ENCODE measurements at places on chromosomes 13 and 19. TPM values are rescaled to one million over a fixed set of nuclear protein-coding genes. Genes with fewer than 3 reads are reported as not detected.

DNA sequence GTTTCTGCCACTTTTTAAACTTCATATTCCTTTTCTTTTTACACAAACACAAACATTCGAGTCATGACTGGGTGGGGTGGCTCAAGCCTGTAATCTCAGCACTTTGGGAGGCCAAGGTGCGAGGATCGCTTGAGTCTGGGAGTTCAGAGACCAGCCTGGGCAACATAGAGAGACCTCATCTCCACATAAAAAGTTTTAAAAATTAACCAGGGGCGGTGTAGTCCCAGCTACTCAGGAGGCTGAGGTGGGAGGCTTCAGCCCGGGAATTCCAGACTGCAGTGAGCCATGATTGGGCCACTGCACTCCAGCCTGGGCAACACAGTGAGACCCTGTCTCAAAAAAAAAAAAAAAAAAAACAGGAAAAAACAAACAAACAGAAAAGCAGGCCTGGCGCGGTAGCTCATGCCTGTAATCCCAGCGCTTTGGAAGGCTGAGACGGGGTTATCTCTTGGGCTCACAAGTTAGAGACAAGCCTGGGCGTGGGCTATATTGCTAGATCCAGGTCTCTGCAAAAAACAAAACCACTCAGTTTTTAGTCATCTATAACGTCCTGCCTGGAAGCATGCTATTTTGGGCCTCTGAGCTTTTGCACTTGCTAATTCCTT lies 583 bp upstream of the BAX start:
- DNase-seq: no peak

GRCh38 chr13:112244061-112244460 lies 132.1 kb upstream of the SPACA7 start:
- DNase-seq: no peak

DNA sequence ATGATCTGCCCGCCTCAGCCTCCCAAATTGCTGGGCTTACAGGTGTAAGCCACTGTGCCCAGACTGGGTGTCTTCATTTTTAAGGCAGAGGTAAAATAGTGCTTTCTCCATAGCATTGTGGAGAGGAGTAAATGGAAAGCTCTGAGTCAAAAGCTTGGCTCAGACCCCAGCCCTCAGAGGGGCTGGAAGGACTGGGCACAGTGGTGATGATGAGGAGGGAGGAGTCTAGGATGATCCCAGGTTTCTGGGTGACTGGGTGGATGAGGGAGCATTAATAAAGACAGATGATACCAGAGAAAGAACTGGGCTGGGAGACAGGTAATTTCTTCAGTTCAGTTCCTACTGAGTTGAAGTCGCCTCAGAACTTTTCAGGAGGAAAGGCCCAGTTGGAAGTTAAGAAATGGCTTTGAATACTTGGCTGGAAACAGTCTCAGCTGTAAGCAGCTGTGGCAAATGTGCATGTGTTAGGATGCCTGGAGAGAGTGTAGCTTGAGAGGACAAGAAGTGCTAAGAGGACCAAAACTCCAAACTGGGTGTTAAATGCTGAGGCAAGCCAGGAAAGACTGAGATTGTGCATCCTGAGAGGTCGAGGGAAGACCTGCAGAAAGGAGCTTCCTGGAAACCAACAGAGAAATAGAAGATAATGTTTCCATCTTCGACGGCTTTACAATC lies 37.1 kb upstream of the MEDAG start:
- DNase-seq: no peak

DNA sequence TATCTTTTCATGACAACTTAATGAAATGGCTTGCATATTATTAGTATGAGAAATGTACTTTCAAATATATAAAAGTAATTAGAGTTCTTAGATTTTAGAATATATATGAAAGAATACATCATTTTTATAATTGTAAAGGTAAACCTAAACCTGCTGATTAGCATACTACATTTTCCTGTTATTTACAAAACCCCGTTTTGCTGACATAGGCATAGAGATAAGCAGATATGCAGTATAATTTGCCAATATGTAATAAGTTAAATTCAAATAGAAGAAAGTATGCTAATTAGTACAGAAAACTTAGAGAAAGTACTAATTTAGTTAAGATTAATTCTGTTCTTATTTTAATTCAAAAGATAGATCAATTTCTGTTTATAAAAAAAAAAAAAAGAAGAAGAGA lies 21.5 kb downstream of the MAB21L1 start:
- no peak for DNase-seq

GRCh38 chr13:40494946-40495620 lies 171.4 kb downstream of the FOXO1 start:
- no peak for DNase-seq

DNA sequence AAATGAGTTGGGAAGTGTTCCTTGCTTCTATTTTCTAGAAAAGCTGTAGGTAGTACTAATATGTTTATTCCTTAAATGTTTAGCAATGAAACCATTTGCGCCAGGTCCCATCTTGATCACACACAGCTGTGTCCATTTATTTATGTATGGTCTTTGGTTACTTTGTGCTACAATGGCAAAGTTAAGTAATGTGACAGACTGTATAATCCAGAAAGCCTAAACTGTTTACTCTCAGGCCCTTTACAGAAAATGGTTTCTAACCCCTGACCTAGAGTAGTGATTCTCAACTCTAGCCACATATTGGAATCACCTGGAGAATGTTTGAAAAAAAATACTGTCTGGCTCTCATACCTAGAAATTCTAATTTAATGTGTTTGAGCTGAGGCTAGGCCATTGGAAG lies 21.3 kb downstream of the SLC46A3 start:
- no peak for DNase-seq

GRCh38 chr19:44732235-44733014 lies 16.1 kb upstream of the BCL3 start:
- DNase-seq: no peak

DNA sequence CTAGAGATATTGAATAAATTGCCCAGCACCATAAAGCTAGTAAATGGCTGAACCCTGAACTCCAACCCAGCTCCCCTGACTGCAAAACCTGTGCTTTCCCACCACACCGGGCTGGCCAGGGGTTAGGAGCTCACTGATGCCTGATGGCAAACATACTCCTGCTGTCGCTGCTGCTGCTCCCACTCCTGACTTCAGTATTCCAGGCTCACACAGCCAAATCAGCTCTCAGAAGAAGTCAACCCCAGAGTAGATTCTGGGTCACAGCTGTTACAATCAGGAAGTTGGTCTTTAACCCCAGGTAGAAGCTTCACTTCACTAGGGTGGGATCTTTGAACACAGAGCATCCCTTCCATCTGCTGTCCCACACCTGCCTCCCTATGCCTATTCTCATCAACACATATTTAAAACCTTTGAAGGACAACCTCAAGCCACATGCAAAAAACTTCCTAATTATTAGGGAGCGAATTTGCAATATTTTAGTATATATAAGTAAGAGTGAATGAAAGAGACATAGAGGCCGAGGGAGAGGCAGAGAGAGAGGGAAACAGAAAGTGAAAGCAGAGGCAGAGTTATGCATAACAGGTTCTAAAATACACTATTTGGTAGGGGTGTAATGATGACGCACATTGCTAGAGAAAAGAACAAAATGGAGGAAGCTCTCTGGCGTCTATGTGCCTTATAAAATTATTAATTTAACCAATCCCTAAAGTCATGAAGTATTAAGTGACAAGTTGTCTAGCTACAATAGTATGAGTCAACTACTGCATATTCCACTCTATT lies 99.4 kb upstream of the SERP2 start:
- DNase-seq: no peak

- no peak for DNase-seq
These were observed 263 bp downstream of the RHPN2 start for GRCh38 chr19:33064458-33064791.

DNA sequence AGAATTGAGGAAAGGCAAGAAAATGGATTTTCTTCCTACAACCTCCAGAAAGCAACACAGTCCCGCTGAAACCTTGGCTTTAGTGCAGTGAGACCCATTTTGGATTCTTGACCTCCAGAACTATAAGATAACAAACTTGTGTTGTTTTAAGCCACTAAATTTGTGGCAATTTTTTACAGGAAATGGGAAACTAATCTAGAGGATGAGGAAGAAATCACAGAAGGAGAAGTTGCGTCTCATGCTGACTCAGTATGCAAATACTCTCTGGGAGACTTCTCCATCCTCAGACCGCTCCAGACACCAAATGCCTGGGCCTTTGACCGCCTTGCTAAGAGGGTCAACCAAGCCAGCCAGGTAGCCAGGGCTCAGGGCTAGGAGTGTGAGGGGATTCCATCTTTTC lies 13.1 kb upstream of the CEACAM16 start:
- no peak for DNase-seq

DNA sequence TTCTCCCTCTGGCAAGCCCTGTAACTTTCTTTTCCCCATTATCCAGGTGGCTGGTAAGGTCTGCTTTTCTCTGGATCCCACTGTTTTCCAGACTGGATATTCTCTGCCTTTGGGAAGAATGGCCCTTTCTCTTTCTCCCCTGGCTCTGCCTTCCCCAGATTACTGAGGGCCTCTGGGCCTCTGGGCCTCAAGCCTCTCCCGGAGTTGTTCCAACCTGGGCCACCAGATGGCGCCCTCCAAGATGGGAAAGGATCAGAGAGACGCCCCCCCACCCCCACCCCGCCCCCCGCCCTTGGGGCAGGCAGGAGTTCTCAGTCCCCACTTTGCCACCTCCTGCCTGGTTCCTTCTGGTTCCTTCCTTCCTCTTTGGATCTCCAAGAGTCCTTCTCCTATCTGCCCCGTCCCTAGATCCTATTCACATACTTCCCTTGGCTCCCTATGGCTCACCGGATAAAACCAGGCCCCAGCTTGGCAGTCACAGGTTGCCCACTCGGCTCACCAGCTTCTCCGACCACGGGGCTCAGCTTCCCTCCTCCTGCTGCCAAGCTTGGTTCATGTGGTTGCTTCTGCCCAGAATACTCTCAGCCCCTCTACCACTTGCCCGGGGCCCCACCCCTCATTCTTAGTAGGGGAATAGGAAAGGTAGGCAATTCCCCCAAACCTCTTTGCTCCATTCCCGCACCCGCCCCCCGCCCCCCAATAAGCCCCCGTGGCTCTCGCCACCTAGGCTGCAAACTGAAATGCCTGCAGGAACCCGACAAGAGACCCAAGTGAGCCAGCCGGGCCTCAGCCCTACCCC lies 13.1 kb downstream of the EPS8L1 start:
- DNase-seq: peak; percentile 17

GRCh38 chr19:55669418-55670279 lies 5.4 kb upstream of the EPN1 start:
- no peak for DNase-seq

Gene PRR19
- 1.4 TPM for total RNA-seq

Measured in occipital lobe (tissue), 3 donors.